Activated CD4-positive, alpha-beta memory T cell treated with anti-CD3 and anti-CD28 coated beads for 36 hours (primary cell): ENCODE measurements at places on chromosomes 2 and 18. TPM values are rescaled to one million over a fixed set of nuclear protein-coding genes. Genes with fewer than 3 reads are reported as not detected.

DNA sequence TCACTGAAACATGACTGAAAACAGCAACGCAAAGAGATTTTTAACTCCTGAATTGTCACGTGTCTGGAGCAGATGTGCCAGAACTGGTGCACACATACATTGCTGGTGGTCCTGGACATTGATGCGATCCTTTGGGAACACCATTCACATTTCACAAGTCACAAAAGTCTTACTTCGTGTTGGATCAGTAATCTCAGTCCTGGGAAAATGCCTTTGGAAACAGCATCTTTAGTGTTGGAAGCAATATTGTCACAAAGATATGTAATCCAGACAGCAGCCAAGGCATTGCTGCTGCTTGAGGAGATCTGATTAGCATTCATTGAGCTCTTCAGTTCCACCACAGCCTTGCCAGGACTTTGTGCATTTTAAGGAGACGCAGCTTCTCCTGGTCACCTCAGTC is 126.2 kb upstream of the SH3BP4 start:
- no peak for DNase-seq

- no peak for DNase-seq
Measured at GRCh38 chr18:58416704-58417683, 211.9 kb downstream of the ALPK2 start.

The CDKL4 gene
- total RNA-seq: 0.22 TPM

The KIF5C gene
- 25.2 TPM for total RNA-seq

GRCh38 chr2:220394433-220394832 is 767.0 kb downstream of the SLC4A3 start:
- DNase-seq: no peak

- no peak for DNase-seq
Measured at GRCh38 chr18:59246796-59247195, 26.5 kb downstream of the RAX start.

The ANAPC1 gene
- 88.8 TPM for total RNA-seq

GRCh38 chr2:64522843-64523428 is 1.2 kb upstream of the AFTPH start:
- peak; percentile 79 for DNase-seq

The GPR55 gene
- total RNA-seq: 1.5 TPM
